ENCODE measurements at places on chromosomes 3 and 15.

DNA sequence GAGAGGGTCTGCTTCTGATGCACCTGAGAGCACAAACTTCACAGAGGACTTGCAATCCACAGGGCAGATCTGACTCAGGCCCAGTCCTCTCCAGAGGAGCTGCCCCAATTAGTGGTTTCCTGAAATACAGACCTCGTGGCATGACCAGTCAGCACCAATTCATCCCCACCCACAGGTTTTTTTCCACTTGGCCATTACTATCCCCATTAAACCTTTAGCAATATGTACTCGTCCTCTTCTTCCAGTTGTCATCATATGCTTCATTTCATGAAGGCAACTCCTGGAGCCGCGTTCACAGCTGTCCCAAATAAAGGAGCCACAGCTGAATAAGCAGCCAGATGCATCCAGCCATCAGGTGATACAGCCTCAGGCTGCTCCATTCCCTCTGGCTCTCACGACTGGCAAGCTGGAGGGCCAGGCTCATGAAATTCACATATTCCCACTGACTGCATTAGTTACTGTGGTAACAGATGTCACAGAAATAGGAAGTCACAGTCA is 163.1 kb downstream of the FMN1 start:
- DNase-seq: no peak

- no peak for DNase-seq
Measured at GRCh38 chr3:15319575-15319974, 12.8 kb downstream of the SH3BP5 start.

- DNase-seq: no peak
Measured at GRCh38 chr3:157493627-157494550, 9.3 kb downstream of the VEPH1 start.

GRCh38 chr3:168862466-168862865 is 766.7 kb upstream of the GOLIM4 start:
- DNase-seq: no peak

- DNase-seq: peak; percentile 37
Measured at GRCh38 chr3:42387802-42388651, 22.4 kb downstream of the LYZL4 start.

DNA sequence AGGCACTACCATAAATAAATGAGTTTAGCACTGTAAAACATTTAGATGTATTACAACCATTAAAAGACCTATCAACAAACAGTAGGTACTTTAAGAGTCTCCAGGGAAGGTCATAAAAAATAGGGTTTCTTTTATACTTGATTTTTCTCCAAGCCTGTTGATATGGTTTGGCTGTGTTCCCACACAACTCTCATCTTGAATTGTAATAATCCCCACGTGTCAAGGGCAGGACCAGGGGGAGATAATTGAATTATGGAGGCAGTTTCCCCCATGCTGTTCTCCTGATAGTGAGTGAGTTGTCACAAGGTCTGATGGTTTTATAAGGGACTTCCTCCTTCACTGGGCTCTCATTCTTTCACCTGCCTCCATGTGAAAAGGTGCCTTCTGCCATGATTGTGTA is 468.9 kb upstream of the UBE2E2 start:
- DNase-seq: no peak

DNA sequence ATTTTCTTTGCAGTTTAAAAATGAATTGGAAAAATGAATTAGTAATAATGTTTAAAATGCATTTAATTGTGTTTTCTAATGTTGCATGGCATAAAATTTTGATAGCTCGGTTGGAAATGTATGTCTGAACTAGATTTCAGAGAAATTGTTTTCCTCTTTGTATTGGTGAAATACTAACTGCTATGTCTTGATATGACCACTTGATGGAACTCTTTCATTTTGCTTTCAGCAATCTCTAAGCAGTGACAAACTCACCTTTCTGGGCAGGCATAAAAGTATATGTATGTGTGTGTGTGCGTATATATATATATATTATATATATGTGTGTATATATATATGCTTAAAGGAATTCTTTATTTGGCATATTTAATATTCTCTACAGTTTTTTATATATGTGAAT is 239.3 kb upstream of the ZNF717 start:
- DNase-seq: no peak

DNA sequence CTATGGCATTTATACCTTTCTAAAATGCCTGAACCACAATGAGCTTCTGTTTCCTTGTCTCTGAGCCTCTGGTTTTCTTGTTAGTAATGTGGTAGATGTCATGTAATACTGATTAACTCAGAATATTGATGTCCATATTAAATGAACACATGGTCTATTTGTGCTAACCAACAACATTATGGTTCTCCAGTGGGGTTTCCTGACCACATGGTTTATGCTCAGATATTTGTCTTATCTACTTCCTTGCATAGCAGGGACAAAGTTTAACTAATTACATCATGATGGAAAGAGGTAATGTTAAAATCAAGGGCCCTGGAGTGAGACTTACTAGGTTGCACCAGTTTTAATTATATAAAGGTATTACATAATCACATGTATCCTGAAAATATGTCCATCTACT is 62.6 kb upstream of the SCN10A start:
- DNase-seq: no peak

- DNase-seq: no peak
Measured at GRCh38 chr15:51046799-51047449, 47.8 kb downstream of the TNFAIP8L3 start.

DNA sequence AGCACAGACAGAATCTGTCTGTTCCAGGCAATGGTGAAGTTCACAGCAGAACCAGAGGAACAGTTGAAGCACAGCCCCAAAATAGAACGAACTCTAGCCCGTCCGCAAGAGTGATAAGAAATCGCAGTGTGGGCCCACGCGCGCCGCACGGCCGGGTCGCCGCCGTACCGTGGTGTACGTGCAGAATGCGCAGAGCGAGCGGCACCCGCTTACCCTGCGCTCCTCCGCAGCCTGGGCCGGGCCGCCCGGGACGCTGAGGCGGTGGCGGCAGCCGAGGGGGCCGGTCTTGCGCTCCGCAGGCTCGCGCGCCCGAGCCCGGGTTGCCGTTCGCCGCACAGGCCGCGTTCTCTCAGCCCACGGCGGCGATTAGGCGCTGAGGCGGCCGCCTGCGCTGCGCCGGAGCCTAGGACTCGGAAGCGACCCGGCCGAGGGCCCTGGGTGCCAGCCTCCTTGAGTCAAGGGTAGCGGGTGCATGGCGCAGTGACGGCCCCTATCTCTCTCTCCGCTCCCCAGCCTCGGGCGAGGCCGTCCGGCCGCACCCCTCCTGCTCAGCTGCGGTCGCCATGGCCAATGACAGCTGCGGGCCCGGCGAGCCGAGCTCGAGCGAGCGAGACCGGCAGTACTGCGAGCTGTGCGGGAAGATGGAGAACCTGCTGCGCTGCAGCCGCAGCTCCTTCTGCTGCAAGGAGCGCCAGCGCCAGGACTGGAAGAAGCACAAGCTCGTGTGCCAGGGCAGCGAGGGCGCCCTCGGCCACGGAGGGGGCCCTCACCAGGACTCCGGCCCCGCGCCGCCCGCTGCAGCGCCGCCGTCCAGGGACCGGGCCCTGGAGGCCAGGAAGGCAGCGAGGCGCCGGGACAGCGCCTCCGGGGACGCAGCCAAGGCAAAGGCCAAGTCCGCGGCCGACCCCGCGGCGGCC is 20.5 kb downstream of the WDR73 start:
- DNase-seq: peak; percentile 58

- DNase-seq: no peak
Measured at GRCh38 chr3:3998140-3998922, 199.1 kb downstream of the LRRN1 start.

DNA sequence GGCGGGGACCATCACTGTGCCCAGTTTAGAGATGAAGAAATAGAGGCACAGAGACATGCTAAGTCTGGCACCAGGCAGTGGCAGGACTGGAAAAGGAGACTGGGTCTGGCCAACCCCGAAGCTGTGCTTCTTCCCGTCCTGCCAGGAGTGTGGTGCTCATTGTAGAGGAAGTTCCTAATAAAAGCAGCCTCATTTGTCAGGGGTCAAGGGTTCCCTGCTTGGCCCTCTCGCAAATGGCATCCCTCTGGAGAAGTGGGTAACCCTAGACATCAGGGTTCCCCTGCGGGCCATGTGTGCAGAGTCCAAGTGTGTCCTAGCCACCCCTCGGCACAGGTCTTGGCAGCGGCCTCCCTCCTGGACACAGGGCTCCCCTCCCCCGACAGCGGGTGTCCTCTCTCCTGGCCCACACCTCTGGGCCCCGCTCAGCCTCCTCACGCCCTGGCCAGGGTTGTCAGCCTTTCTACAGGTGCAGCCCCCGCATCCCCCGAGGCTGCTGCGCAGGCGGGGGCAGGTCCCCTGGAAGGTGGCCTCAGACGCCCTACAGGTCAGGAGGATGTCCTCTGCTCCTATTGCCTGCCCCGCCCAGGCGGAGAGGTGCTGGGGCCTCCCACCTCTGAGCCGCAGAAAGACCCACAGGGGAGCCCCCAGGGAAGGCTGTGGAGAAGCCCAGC is 61.8 kb upstream of the PRR20G start:
- DNase-seq: no peak

DNA sequence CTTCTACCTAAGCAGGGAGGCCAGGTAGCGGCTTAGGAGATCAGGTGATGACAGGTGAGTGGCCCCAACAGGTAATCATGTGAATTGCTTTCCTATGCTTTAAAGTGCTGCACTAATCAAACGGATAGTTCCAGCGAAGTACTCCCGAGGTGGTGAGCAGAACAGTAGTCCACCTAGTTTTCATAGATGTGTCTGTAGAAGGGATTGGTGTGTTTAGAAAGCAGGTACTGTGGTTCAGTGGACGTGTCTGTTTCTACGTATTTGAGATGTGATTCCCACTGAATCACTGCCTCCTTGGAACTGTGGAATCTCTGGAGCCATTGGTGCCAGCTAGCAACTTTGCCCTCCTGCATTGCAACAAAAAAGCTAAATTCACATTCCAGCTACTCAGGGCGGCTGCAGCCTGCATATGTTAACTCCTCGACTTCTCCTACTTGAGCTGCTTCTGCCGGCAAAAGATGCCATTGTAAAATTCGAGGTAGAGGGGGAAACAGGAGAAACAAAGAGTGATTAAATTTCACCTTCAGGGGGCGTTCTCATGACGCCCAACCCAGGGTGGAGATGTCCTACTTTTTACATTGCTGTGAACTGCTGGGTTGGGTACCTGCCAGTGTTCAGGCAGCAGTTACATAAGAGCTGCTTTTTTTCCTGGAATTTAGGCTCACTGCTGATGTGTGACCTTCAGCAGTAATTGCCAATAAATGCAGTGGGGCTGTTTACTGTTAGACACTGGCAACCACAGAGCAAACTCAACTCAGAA is 227.3 kb downstream of the ITPR1 start:
- peak; percentile 28 for DNase-seq

DNA sequence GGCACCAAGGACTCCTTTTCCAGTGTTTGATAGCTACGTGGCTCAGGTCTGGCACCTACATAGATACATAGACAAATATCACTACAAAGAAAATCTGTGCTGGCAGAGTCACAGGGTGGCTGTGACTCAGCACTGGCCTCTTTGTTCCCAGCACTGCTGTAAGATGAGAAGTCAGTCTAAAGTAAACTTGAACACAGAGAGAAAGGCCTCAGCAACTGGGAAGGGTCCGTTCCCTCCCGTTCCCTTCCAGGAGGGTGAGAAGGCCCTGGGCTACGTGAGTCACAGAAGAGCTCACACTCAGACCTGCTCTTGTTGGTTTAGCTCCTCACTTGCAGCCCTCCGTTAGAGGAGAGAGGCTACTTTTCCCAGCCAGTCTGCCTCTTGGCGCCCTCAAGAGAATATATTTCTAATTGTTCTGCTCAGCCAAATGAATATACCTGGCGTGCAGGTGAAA is 23.1 kb downstream of the ANXA2 start:
- DNase-seq: no peak

GRCh38 chr3:132637590-132637989 is 22.0 kb downstream of the ACAD11 start:
- DNase-seq: no peak

GRCh38 chr3:171284308-171285075 is 175.7 kb downstream of the TNIK start:
- DNase-seq: no peak

DNA sequence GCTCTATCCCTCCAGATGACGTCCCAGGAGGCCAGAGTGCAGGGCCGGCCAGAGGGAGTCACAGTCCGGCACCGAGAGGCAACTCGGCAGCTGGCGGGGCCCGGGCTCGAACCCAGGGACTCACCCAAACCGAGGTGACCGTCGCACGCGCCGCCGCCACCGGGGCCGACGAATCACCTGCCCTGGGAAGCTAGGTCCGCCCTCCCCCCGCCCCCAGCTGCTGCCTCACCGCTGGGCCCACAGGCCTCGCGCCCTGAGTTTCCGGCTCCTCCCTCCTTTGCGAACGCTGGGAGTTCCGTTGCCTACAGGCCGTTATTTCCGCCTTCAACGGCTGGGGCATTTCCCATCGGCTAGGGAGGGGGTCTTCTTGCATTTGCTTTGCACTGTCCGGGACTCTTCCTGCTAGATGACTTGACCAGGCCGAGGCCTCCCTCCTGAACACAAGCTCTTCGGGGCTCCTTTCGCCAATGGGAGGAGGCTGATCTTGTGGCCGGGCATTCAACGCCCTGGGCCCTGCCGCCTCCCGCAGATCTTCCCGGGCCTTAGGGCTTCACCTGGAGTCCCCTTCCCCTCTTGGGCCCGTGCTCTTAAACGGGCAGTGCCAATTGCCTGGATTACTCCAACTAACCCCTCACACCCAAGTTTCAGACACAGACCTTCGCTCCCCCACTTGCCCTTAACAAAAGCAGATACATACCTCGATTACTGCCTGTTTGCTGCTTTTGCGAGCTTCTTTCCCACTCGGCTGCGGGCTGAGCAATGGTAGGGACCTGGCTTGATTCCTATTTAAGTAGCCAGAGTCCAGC is at the start of gene SNUPN:
SNUPN (minus strand) TSS at position 184 of the 806 bp plus-strand sequence. CDS start 4,674 bp downstream, outside the sequence.
- peak; percentile 94 for DNase-seq

DNA sequence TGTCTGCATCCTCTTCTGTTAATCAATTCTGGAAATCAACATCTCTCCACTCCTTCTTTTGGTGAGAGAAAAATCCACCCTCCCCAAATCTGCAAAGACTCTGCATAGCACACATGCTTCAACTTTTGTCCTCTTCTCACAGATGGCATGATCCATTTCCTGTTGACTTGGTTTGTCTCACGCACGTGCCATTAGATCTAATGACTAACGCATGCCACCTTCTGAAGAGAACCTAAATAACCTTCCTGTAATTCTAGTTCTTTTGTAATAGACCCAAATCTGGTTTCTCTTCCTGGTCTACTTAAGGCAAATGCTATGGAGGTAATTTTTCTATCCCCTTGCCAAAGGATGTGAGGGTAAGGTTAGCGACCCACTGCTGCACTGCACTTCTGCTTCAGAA is 51.0 kb upstream of the ATOSA start:
- DNase-seq: peak; percentile 72

- no peak for DNase-seq
Measured at GRCh38 chr3:182696916-182697315, 96.4 kb upstream of the ATP11B start.

Measured in CD4-positive, alpha-beta T cell treated with Interleukin-6 at 100 ng/mL for 8 hours (primary cell).